Vagina (tissue), 2 donors: ENCODE measurements at places on chromosomes 13 and 19. TPM values are rescaled to one million over a fixed set of nuclear protein-coding genes. Genes with fewer than 3 reads are reported as not detected.

TTYH1 gene
- 5.9 TPM for total RNA-seq

NOVA2 gene
- 1.5 TPM for total RNA-seq

GRCh38 chr13:48094781-48095502 lies at the start of gene MED4:
Gene MED4 (minus strand): TSS chr13:48095104. CDS start chr13:48095078, 26 bp downstream.
- DNase-seq = peak; percentile 99

SPRY2 gene
- 43.2 TPM for total RNA-seq

DNA sequence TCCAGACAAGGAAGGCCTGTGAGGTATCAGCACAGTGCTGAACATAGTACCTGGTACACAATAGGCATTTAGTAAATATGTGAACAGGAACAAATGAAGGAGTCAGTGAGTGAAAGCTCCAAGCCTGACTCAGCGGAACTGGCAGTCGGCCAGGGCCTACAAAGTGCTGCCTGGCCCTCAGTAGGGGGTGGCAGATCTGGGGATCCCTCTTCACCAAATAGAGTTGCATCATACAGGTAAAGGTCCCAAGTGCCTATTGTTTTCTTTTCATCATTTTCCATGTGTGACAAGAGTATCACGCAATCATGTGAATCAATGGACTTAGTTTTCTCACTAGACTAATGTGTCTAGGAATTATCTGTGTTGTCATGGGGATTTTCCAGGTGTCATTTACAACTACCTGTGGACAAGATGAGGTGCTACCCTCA lies 9.2 kb downstream of the CYP2B6 start:
- DNase-seq = no peak

RNF225 gene
- 0.98 TPM for total RNA-seq

GRCh38 chr13:36193151-36193855 lies 21.1 kb downstream of the SOHLH2 start:
- no peak for DNase-seq

DNA sequence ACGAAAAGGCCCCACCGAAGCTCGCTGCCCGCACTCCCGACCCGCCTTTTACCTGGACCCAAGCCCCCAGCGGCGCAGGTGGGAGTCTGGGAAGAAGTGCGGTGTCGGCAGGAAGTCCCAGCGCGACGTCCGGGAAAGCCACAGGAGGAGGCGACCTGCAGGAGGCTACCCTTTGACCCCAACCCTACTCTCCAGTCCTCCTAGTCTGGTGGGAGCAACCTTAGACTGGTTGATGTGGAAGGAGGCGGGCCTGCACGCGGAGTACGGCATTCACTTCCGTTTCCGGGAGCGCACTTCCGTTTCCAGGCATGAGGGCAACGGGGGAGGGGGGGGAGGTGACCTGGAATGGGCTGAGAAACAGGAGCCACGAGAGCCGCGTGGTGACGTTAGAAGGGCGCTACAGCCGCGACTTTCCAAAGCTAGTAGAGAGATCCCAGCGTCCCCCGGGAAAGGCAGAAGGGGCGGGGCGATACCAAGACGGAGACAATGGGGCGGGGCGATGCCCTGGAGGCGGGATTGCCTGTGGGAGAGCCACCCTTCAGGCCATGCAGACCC lies 28.5 kb downstream of the ZNF266 start:
- DNase-seq = no peak

GRCh38 chr19:53904909-53905308 lies 4.2 kb upstream of the CACNG7 start:
- no peak for DNase-seq

GRCh38 chr13:51043310-51043709 lies 67.8 kb downstream of the C13orf42 start:
- no peak for DNase-seq

DNA sequence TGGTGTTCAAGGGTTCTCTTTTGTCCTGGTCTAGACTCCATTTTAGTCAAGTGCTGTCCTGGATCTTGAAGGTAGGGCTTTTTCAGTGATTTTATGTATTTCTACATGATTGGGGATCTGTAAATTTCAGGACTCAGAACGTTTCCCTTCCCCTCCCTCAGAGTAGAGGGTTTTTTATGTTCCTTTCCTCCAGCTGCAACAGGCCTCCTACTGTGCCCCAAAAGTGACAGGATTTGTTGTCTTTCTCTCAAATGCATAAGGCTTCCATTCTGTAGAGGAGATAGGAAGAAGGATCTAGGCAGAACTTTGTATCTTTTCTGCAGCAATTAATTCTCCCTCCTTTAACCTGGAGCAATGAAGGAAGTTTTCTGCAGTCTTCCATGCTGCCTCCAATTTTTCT lies 251.3 kb downstream of the MAB21L1 start:
- DNase-seq = no peak

- DNase-seq = no peak
Observed at GRCh38 chr19:15265850-15266248, 33.6 kb upstream of the EPHX3 start.

UCHL3 gene
- 5.6 TPM for total RNA-seq

GRCh38 chr13:30148171-30148754 lies 159.1 kb downstream of the KATNAL1 start:
- DNase-seq = no peak

DNA sequence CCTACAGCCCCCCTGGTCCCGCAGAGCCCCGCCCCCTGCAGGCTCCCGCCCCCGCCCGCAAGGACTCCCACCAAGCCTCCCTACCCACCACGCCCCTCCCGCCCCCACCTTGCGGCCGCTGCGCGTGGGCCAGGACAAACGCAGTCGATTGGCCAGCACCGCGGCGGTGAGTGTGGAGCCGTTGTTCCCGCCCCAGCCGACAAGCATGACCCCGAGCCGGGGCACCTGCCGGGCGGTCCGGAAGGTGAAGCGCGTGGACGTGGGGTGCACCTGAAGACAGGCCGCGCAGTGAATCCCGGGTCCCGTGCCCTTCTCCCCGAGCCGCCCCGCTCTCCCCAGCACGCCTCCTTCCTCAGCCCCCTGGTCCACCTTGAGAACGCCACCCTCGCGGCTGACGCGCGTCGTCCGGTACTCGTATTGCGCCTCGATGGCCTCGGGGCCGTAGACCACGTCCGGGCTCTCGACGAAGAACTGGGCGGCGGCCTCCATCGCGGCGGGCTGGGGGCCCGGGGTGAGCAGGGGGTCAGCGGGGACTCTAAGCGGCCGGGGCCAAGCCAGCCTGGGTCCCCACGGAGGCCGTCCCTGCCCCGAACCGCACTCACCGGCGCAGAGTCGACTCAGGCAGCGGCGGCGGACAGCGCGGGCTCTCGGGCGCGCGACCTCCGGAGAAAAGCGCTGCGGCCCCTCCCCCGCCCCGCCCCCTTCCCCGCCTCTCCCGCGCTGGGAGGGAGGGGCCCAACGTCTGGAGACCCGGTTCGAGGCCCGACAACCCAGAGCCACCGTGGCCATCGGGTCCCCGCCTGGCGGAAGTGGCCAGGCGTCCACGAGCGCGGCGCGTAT lies at the start of gene ISYNA1:
Gene ISYNA1 (minus strand): TSS at position 643 of the 840 bp plus-strand sequence. CDS start 154 bp downstream, at position 489.
- DNase-seq = no peak

DNA sequence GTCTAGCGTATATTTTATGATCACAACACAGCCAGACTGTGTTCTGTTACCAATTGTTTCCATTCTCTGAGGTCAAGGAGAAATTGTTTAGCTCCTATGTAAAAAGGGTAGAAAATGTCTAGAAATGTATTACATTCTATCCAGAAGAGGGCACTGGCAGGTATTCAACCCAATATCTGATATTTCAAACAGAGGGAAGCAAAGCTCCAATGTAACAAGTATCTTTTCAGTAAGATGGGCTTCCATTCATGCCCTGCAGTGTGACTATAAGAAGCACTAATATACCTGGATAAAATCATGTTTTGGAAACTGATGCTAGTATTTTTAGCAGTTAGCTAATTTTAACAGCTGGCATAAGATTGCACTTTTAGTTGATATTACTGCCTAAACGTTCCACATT lies 312.7 kb downstream of the FGF14 start:
- no peak for DNase-seq

DNA sequence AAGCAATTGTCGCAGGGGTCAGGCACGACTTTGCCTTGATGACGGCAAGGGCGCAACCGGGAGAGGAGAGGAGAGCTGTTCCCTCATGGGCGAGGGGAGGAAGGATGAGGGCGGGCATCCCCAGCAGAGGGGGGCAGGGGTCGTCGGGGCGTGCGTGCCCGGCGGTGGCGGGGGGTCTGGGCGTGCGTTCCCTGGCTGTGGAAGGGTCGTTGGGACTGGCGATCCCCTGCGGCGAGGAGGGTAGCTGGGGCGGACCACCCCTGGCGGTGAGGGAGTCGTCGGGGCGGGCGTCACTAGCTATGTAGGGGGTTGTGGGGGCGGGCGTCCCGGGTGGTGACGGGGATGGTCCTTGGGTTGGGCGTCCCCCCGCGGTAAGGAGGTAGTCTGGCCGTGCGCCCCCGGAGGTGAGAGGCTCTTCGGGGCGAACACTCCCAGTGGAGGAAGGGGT lies 1.7 kb downstream of the COMP start:
- DNase-seq = no peak

ACER1 gene
- not detected for total RNA-seq

DNA sequence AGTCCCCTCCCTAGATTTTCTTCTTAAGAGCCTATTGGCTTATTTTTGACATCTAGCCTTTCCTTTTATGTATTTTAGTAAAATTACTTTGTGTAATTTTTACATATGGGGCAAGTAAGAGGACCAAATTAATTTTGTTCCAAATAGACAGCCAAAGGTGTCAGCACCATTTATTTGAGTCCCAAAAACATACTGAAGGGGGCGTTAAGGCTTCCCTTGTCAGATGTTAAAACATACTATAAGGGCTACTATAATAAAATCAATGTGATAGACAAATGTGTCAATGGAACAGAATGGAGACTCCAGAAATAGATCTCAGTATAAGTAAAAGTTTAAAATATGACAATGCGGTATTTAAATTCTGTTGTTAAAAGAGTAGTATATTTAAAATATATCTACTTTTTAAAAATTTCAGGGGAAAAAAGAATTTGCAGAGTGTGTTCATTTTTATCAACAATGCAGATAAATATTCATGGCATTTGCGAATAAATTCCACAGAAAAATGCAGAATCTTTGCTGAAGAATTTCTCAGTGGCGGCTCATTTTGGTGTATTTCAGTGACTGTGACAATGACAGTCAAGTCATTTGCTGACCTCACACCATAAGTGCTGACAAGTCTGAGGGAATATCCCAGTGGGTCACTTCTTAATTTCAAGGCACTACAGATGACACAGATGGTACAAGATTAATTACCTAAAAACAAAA lies 133.7 kb downstream of the MTUS2 start:
- no peak for DNase-seq

GRCh38 chr13:41418027-41418426 lies 39.3 kb upstream of the RGCC start:
- DNase-seq = no peak

TEX29 gene
- total RNA-seq = 2.9 TPM
